ENCODE measurements at places on chromosomes 13 and 19.

DNA sequence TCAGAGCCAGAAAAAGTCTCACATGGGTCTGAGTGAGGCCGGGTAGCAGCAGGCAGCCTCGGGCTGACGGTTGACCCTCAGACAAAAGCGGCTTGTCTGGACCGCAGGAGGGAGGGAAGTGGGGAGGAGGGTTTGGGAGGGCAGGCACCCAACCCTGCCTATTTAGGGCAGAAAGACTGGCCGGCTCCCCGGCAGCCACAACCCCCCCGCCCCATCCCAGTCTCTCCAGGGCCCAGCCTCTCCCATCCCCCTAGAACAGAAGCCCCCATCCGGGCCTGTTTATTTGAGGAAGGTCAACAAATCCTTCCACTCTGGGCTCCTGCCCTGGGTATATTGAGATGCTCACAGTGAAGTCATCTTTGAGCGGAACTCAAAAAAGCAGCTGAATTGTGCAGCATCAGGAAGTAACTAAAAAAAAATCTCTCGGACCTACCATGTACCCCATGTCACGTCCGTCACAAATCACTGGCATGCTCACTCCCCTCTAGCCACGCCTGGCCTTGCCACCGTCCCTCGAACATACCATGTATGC is 6.3 kb downstream of the DACT3 start:
- no peak for DNase-seq

GRCh38 chr19:43462785-43463380 is 2.5 kb downstream of the LYPD3 start:
- DNase-seq = no peak

- DNase-seq = peak; percentile 14
These were observed 2.2 kb downstream of the ANKRD10 start for GRCh38 chr13:110912651-110913051.

GRCh38 chr13:33728271-33729037 is 89.5 kb upstream of the RFC3 start:
- DNase-seq = no peak

DNA sequence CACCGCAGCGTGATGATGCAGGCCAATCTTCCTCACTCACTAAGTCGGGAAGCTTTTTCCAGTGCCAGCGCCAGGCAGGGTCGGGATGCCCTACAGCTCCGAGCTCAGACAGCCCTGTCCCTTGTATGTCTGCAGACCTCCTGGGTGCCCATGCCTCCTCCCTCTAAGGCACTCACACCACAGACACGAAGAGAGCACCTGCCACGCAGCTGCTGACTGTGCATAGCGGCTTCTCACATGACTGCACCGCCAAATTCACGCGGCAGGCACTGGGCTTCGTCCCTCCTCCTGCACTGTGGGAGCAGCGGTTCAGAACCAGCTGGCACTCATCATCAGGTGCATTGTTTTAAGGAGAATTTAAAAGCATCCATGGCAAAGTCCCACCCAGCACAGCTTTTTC is 88.1 kb downstream of the SLC7A1 start:
- DNase-seq = no peak

DNA sequence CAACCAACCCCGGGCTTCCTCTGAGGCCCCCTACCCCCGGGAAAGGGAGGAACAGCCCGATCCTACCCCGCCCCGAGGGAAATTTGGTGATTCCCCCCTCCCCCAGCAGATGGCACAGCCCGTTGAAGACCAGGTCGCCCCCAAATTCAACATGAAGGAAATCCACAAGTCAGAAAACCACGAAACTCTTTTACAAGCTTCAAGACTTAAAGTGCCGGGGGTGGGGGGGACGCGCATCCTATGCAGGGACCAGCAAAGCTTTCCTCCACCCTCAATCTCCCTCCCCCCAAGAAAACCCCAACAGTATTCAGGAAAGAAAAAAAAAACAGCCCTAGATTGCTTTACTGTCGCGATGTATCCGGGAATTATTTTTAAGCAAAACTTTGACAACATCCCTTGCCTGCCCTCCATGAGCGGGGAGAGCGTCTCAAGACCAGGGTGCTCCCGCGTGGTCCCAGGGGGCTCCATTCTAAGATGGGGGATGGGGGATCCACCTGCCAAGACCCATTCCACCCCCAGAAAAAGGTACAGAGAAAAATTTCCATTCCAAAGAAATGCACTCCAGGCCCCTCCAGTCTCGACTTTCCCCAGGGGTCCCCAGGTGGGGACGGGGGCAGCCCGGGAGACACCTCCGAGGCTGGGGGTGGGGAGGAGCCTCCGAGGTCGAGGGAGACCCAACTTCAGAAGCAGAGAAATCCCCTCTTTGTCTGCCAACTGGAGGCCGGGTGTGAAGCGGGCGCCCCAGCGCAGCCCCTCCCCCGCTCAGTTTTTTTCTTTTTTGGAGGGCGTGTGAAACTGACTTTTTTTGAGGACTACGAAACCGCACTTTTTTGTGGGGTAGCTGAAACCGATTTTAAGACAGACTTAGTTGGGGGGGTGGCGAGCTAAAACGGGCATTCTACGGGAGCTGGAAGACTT is 1.5 kb downstream of the TCF3 start:
- no peak for DNase-seq

- no peak for DNase-seq
These were observed 20.5 kb downstream of the KCTD4 start for GRCh38 chr13:45180303-45180702.

DNA sequence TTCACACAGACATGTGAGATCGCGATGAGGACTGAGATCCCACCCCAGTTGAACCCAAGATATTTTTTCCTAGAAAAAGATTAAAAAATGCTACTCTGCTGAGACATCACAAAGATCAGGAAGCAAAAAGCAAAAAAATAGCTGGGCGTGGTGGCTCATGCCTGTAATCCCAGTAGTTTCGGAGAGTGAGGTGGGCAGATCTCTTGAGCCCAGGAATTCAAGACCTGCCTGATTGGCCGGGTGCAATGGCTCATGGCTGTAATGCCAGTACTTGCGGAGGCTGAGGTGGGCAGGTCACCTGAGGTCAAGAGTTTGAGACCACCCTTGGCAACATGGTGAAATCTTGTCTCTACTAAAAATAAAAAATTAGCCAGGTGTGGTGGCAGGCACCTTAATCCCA is 1.1 kb downstream of the FUT3 start:
- no peak for DNase-seq

- peak; percentile 24 for DNase-seq
These were observed 16.6 kb downstream of the SIGLEC8 start for GRCh38 chr19:51441410-51442390.

DNA sequence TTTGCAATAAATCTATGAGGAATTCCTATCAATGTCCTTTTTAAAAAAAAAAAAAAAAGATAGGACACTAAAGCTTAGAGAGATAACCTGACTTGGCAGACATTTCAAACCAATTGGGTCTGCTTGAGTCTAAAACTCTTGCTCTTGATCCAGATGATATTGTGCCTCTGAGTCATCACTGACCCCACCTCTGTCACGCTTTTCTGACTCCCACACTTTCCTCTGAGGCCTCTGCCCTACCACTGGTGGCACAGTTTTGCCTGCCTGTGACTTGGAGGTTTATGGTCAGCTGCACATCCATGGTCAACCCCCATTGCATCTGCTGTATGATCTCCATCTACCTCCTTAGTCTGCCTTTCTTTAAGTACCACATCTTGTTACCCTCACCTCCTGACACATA is 328.7 kb downstream of the SPRY2 start:
- no peak for DNase-seq

GRCh38 chr13:107807306-107808073 is 407.8 kb downstream of the LIG4 start:
- no peak for DNase-seq

- DNase-seq = no peak
These were observed 65.9 kb upstream of the KLF12 start for GRCh38 chr13:74200081-74200480.

GRCh38 chr19:44649578-44650145 is 6.0 kb downstream of the PVR start:
- no peak for DNase-seq

DNA sequence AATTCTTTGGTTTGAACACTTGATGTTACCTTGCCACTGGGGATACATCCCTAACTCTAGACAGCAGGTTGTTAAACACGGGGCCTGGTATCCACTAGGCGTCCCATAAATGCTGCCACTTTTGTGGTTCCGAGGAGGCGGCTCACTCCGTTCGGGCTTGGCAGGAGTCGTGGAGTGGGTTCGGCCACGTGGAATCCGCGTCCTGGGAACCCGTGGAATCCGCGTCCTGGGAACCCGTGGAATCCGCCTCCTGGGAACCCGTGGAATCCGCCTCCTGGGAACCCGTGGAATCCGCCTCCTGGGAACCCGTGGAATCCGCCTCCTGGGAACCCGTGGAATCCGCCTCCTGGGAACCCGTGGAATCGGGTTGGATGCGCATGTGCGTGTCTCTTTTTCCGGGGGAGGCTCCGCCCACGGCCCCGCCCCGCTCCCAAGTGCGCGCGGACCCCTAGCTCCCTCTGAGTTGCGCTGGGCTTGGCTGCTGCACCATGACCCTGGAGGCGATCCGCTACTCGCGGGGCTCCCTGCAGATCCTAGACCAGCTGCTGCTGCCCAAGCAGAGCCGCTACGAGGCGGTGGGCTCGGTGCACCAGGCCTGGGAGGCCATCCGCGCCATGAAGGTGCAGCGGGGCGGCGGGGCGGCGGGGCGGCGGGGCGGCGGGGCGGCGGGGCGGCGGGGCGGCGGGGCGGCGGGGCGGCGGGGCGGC is at the start of gene MRI1:
Gene MRI1, plus strand, starts transcription at position 422 of the 707 bp plus-strand sequence. Its CDS starts 67 bp downstream, at position 489.
- DNase-seq = peak; percentile 71

- no peak for DNase-seq
These were observed 21.0 kb downstream of the SERPINE3 start for GRCh38 chr13:51360489-51360888.

DNA sequence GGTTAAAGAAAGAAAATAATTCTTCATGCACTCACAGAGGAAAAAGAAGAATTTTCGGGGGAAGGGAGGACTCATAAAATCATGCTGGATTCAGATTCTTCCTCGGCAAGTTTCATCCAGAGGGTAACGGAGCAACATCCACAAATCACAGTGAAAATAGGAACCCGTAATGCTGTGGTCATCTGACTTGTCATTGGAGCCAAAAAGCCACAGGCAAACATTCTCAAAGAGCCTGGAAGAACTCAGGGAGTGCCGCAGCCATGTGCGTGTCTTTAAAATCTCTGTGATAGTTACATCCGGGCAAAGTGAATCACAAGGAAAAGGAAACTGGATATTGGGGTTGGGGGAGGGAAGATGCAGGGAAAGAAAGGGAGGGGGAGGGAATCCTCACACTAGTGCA is 33.0 kb upstream of the VSTM2B start:
- DNase-seq = no peak

GRCh38 chr13:33490461-33491327 is 205.1 kb upstream of the STARD13 start:
- DNase-seq = no peak

DNA sequence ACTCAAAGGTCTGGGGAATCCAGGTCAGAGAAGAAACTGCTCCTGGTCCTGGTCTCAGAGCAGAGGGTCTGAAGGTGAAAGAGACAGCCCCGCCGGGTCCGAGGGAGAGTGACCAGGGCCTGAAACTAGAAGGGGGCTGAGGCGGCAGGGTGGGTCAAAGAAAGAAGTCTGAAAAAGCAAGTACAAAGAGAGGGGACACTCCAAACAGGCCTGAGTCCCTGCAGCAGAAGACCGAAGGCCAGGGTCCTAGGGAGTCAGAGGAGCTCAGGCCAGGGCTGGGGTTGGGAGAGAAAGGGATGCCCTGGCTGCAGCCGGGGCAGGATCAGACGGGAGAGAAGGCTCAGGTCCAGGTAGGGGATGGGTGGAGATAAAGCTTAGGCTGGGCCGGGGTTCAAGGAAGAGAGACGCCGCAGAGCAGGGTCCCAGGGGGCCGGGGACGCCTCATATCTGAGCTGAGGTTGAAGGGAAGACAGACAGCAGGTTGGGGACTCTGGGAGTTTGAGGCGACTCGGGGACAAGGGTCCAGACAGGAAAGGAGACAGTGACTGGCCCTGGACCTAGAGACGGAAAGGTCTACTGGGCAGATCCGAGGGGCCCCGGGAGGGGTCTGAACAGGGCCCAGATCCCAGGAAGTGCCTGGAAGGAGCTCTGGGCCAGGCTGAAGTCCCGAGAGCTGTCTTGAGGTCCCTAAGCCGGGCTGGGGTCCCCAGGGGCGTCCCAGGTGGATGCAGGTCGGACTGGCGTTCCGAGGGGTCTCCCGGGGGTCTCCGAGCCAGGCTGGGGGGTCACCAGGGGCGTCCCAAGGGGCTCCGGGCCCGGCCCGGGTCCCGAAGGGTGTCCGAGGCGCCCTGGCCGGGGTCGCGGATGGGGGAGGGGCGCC is 795 bp downstream of the MLLT1 start:
- no peak for DNase-seq

- DNase-seq = no peak
These were observed 188.5 kb upstream of the HTR2A start for GRCh38 chr13:47085346-47085745.

GRCh38 chr13:23025864-23026608 is 154.7 kb upstream of the SGCG start:
- DNase-seq = no peak

DNA sequence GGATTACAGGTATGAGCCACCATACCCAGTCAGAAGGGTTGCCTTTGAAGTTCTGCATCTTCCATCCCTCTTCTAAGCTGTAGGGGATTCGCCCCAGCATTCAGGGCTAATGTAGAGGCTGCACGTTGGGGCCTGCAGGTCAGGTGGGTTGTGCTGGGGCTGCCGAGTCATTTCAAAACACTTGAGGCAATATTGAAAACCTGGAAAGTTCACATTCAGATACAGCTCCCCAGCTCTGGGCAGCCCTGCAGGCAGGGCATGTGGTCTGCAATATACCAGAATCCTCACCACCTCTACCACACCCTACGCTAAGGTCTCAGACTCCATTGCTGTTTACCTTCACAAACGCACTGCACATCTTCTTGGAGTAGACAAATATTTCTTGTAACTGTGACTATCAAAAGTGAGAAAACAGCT is 24.6 kb downstream of the CCNE1 start:
- no peak for DNase-seq

DNA sequence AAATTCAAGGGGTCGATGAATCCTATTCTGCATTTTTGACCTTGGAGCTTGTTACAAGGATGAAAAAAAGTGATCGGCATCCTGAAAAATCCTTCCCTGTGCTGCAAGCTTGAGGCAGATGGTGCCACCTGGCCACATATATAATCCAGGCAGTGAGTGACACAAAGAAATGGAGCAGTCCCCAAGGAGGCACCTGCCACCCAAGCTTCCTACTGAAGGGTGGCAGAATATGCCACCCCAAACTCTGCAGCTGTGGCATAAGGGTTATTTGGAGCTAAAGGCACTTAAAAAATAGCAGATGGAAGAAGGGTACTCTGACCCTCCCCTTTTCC is 15.4 kb downstream of the TMEM272 start:
- no peak for DNase-seq

DNA sequence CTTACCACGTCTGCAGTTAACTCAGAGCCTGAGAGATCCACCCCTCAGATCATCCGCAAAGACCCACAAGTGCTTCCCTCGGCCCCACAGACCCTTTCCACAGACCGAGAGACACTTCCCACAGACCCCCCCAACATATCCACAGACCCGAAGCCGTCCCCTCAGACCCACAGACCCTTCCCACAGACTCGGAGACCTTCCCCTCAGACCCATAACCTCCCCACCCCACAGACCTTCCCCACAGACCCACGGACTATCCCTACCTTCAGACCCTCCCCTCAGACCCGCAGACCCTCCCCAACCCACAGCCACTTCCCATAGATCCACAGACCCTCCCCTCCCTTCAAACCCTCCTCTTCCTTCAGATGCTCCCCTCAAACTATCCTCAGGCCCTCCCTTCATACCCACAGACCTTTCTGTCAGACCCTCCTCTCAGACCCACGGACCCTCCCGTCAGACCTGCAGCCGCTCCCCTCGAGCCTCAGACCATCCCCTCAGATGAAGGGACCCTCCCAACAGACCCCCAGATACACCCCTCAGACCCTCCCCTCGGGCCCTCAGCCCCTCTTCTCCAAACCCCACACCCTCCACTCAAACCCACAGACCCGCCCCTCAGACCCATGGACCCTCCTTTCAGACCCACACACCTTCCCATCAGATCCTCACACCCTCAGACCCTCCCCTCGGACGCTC is 20.1 kb upstream of the TFDP1 start:
- no peak for DNase-seq

Data from trophoblast cell (in vitro differentiated cells and primary cell).